ENCODE measurements at places on chromosomes 1 and 21.

- no peak for DNase-seq
Measured at GRCh38 chr21:33857846-33858666, 57.5 kb downstream of the ATP5PO start.

- DNase-seq = no peak
Measured at GRCh38 chr1:59526240-59526639, 229.3 kb downstream of the FGGY start.

- DNase-seq = no peak
Measured at GRCh38 chr1:151711044-151711800, 5.4 kb downstream of the CELF3 start.

DNA sequence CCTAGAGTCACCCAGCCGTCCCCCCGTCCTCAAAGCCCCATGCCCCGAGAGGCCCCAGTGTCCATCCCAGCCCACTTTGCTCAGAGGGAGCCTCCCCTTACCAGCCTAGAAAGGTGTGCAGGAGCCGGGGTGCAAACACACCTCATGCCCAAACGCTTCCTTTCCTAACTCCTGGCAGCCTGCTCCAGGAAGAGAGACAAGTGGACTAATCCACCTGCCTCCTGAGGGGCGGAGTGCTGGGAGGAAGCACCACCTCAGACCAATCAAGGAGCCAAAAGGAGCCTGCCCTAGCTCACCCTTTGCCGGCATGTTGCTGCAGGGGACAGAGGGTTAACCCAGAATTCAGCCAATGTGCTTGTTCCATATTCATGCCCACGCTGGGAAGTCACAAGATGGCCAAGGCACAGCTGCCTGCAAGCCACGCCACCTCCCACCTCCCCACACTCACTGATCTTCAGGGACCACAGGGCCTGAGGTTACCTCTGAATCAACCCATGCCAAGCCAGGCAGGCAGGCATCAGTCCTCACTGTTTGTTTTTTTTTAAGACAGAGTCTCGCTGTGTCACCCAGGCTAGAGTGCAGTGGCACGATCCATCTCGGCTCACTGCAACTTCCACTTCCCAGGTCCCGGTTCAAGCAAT, 27.8 kb downstream of the PLEKHA6 start:
- no peak for DNase-seq

DNA sequence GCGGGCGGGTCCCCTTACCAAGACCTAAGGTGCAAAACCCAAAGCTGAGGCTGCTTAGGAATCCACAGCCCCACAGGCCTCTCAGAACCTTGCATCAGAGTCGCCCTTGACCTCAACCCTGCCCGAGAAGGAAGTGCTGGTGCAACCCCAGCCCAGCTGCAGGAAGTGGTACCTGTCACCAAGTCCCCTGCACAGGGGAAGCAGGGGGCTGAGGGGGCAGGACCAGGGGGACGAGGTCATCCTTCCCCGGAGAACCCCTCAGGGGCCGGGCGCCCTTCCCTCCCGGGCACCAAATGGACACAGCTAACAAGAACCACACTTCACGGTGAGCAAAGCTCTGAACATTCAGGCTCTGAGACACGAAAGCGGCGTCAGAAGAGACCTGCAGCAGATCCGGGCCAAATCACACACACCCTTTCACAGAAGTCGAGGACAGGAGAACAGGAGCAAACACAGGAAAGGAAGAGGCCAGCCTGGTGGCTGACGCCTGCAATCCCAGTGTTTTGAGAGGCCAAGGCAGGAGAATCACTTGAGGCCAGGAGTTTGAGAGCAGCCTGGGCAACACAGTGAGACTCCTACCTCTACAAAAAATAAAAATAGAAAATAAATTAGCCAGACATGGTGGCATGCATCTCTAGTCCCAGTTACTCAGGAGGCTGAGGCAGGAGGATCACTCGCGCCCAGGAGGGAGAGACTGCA, 6.4 kb downstream of the ITGB2 start:
- DNase-seq = no peak

GRCh38 chr21:37266515-37267221, 466 bp downstream of the VPS26C start:
- DNase-seq = no peak

DNA sequence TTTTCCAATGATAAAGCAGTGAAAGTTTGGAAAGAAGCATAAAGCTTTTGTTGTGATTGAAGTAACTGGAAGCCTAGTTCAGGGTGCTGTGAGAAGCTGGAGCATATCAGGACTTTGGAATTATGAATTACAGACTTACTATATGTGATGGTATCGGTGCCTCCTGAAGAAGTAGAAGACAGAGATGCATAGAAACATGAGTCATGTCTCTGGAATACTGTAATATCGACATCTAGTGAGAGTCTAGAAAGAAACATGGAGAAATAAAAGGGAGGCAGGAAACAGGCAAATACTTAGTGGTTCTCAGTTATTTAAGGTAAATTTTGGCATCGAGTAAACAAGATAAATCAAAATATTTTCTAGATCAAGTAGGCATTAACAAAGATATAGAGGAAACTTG, 103.0 kb downstream of the CAMTA1 start:
- DNase-seq = no peak

Measured in fibroblast of the conjunctiva (primary cell).